ENCODE measurements at places on chromosomes 5 and 9.

DNA sequence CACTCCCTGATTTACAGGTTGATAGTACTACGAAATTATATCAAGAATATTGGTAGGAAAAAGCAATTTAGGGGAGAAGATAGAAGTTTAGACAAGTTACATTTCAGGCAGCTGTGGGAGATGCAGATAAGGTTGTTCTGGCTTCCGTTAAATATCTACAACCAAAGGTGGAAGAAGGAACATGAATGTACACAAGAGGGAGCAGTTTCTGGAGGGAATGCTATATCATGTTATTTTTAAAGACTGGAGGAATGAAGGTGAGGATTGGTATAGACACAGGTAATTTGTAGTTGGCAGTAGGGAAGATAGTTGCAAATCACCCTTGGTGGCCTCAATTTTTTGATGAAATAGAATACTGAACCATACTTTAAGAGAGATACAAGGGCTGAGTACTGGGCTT is 187.3 kb upstream of the NMUR2 start:
- no peak for DNase-seq

- no peak for DNase-seq
These were observed 8.2 kb downstream of the ACSL6 start for GRCh38 chr5:132003170-132003744.

GRCh38 chr5:88761939-88762338 is 121.0 kb downstream of the MEF2C start:
- DNase-seq, result no peak

GRCh38 chr5:78566747-78567425 is 81.7 kb downstream of the LHFPL2 start:
- DNase-seq, result no peak

- no peak for DNase-seq
These were observed 42.2 kb upstream of the PDE8B start for GRCh38 chr5:77168161-77168878.

GRCh38 chr9:90141723-90142122 is 500.9 kb downstream of the DIRAS2 start:
- DNase-seq, result no peak

- no peak for DNase-seq
These were observed 283.7 kb downstream of the TLR4 start for GRCh38 chr9:117987945-117988344.

DNA sequence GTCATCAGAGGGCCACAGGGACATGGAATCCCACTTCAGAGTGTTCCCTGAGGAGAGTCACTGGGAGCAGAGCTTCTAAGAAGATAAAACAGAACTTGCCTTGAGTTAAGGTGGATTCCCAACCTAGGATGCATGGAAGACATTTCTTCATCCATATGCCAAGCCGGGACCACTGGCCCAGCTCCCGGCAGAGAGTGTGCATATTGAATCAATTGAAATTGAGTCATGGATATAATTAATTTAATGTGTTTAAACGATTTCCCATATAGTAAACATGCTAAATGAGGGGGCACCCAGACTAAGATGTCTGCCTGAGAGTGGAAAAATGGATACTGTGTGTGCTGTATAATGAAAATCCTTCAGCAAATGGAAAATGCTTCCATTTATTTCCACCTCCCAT is 194.4 kb upstream of the TBC1D2 start:
- no peak for DNase-seq

DNA sequence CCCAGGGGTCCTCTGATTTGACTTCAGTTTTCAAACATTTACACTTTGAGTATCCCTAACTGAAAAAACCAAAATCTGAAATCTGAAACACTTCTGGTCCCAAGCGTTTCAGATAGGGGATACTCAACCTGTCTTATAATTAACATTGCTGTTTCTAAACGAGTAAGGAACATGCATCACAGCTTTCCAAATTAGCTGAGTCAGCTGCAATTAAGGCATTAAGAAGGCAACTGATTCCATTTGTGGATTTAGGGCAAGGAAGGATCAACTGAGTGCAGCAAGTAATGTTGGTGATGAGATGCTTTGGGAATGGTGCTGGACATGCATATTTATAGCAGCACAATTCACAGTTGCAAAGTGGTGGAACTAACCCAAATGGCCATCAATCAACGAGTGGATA is 168.6 kb downstream of the ACER2 start:
- DNase-seq, result no peak

GRCh38 chr5:14234204-14234603 is 91.1 kb downstream of the TRIO start:
- DNase-seq, result no peak

DNA sequence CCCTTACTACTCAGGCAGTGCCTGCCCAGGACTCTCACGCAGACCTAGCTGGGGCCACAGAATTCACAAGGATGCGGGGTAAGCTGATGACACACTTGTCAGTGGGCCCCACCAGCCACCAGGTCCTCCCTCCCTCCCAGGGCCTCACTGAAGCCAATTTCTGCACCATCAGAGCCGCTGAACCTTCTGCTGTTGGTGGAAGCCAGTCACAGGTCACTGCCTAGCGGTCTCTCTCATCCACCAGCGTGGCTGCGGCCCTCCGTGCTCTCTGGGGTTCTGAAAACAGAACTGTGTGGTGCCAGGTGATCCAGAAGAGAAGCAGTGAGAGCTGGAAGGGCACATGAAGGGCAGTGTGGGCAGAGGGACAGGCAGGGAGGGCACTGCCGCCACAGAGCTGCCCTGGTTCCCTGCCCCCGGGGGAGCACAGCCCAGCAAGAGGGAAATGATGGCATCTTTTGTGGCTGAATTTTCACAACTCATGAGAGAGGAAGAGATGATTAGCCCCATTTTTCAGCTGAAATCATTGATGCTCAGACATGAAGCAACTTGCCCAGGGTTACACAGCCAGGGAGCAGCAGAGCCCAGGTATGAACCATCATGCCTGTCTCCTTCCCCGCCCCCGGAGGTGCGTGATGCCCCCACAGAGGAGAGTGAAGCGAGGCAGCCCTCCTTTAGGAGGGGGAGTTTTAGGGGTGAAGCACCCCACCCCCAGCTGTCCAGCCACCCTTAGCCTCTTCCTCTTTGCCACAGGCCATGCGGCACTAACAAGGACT is 41.4 kb upstream of the CPLX2 start:
- no peak for DNase-seq

DNA sequence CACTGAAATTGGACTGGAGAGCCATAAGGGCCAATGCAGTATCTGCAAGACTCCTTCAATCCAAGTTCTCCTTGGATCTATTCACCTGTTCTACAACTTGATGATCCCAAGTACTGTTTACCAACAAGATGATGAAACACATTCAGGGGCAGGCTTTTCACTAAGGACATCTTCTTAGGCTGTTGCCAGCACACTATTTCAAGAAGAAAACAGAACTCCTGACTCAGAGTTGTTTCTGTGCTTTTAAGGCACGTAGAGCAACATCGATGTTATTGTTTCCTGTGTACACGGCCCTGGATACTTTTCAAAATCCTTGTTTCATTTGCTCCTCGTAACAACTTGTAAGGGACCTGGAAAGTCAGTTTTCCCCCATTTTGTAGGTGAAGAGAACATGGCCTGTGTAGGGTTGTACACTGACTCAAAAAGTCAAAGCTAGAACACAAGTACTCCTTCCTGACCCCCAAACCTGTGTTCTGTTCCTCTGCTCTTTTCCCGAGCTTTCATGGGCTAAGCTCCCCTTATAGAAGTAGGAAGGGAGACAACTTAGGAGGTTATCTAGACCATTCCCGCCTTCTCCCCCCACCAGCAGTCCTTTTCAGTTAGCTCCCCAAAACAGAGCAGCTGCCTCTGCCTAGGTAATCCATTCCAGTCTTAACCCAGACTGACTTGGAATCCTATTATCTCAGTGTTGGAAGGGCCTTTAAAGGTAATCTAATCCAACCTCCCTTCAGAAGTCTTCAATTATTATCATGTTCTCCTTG is 5.2 kb upstream of the MGAT1 start:
- no peak for DNase-seq

DNA sequence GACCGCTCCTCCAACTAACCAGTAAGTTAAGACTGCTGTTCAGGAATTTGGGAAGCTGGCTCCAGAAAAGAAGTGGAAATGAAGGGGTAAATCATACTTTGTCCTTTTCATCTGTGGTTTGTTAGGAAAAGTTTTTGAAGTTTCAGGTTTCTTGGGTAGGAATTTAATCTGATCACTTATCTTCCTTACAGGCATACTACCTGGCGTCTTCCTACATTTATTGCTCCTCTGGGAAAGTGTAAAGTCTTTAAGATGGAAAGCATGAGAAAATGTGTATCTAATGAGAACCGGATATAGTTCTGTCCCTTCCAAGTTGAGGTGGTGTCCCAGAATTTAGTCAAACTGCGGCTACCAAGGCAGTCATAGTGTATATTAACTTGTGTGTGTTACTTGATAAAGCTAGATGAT is 1.3 kb downstream of the RASA1 start:
- no peak for DNase-seq

Measured in activated T-helper 1 cell treated with Interleukin-2 at 50 U/mL for 16 hours (primary cell).